ENCODE measurements at places on chromosomes 2 and 18.

- DNase-seq, result no peak
These were observed 371.6 kb downstream of the HRH4 start for GRCh38 chr18:24831871-24832665.

GRCh38 chr2:107305966-107306365 is 420.0 kb upstream of the ST6GAL2 start:
- no peak for DNase-seq

DNA sequence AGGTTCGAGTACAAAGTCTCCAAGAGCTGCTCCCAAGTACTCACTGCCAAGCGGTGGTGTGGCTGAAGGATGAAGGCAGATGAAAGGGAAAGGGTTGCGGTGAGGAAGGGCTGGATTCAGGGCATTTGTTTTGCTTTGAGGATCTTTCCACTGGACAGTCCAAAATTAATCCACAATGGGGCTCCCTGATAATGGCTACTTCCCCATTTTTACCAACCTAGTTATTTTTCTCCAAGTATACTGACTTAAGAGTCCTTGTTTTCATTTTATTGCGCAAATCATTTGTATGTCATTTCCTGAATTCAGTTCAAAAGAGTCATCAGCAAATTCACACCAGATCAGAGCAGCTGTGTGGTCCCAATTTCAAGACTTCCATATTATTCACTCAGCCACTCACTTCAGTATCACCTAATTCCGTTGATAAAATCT is 464 bp upstream of the SESTD1 start:
- no peak for DNase-seq

- no peak for DNase-seq
These were observed 352.6 kb upstream of the POU3F3 start for GRCh38 chr2:104501342-104501741.

DNA sequence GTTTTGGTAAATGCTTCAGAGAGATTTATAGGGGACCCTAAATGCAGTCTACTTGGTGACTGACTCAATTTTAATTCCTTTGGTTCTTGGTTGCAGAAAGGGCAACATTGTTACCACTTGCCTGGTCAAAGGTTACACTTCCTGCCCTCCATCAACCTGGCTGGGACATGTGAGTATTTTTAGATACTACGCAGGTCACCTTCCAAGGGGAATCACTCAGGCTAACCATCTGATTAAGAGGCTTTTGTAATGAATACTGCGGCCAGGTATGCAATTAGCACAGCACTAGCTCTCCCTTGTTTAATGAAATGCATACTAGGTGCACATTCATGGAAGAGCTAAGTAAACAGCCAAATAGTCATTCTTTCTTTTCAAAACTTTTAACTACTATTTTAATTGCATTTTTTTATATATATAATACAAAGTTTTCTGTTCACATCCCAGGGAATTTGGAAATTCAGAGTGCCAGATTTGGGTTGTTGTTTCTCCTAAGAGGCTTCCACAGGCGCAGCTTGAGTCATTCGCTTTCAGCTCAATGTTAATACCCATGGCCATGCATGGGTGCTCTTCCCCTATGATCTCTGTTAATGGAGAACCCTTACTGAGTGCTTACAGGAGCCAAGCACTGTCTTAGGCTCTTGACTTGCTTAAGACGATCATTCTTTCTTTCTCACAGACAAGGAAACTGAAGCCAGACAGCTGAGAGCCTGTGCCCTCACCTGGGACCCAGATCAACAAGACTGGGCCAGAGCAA is 152.2 kb downstream of the MTX2 start:
- DNase-seq, result no peak

- no peak for DNase-seq
These were observed 21.8 kb downstream of the NDUFB3 start for GRCh38 chr2:201093573-201093972.

Measured in stimulated activated CD4-positive, alpha-beta T cell treated with anti-CD3 and anti-CD28 coated beads, TNF-alpha, amount 100 ng/mL, for 1 hour (primary cell).